ENCODE measurements at places on chromosomes 1 and 21.

DNA sequence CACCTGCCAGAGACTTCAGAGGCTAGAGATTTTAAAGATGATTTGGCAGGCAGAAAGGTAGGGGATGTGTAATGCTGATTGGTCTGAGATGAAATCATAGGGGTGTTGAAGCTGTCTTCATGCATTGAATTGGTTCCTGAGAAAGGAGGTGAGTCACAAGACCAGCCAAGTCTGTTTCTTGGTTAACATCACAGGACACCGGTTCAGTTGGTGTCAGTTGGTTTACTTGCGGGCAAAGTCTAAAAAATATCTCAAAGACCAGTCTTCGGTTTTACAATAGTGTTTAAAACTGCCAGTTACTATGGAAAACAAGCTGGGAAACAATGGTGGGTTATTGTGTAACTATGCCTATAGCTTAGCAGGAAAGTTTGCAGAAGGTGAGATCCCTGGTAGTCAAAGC, 305.9 kb downstream of the BARHL2 start:
- DNase-seq = no peak

GRCh38 chr21:31052489-31053142, 14.3 kb upstream of the KRTAP19-8 start:
- DNase-seq = no peak

DNA sequence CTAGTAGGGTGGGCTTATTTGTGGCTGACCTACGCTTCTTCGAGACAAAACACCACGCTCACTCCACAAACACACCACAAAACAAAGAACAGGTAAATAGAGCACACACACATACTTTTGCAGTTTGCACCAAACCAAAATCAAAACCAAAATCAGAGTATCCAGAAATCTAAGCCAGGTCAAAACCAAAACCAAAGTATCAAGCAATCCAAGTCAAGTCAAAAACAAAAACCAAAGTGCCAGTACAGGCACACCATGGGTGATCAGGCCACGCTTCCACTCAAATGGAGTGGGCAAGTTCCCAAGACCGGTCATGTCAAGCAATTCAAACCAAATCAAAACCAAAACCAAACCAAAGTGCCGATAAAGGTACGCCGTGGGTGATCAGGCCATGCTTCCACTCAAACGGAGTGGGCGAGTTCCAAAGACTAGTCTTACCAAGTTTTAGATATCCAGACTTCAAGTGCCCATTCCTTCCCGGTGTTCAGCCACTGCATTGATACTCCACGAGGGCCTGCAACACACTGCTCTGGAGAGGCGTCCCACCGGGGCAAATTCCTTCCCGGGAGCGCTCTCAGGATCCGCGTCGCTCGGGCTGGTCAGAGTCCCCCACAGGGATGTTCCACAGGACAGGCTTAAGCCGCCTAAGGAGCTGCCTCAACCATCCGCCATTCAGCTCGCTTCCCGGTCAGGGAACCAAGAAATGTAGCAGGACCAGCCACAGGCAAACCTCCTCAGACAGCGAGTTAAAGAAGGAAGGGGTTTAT, 169.1 kb downstream of the CDC7 start:
- no peak for DNase-seq

DNA sequence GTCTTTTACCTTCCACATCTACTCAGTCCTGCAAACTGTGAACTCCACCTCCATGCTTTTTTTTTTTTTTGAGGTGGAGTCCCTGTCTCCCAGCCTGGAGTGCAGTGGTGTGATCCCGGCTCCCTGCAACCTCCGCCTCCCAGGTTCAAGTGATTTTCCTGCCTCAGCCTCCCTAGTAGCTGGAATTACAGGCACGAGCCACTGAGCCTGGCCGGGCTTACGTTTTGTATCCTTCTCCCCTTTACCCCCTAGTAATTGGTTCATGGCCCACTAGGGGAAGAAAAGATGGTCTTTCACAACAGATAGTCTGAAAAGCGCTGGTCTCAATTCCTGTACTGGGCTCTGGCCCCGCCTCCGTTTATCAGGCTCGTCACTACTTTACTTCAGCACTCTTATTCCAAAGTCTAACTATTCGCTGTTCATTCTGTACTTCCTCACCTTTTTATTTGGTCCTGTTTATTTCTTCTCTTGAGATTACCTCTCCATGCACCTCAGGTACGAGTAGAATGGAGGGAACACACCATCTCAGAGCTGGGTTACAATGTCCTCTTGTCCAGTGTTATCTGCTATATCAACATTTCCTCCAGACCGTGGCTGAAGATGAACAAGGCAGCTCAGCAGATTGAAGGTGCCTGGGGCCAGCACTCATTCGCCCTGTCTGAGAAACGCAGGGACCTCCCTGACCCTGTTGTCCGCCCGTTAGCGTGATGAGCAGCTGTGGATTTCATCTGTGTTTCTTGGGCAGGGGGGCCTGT, 16.2 kb downstream of the CNST start:
- no peak for DNase-seq

DNA sequence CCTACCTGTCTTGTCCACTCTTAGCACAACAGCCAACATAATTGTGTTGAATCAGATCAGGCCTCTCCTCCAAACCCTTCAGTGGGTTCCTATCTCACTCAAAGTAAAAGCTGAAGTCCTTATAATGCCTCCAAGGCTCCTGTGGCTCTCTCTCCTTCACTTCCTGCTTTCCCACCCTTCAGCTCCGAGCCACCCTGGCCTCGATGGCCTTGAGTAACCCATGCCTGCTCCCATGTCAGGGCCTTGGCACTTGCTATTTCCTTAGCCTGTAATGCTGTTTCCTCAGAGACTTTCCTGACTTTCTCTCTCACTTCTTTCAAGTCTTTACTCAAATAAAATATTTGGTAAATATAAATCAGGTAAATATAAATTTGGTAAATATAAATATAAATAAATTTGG, 8.1 kb upstream of the PLEKHM2 start:
- DNase-seq = no peak

DNA sequence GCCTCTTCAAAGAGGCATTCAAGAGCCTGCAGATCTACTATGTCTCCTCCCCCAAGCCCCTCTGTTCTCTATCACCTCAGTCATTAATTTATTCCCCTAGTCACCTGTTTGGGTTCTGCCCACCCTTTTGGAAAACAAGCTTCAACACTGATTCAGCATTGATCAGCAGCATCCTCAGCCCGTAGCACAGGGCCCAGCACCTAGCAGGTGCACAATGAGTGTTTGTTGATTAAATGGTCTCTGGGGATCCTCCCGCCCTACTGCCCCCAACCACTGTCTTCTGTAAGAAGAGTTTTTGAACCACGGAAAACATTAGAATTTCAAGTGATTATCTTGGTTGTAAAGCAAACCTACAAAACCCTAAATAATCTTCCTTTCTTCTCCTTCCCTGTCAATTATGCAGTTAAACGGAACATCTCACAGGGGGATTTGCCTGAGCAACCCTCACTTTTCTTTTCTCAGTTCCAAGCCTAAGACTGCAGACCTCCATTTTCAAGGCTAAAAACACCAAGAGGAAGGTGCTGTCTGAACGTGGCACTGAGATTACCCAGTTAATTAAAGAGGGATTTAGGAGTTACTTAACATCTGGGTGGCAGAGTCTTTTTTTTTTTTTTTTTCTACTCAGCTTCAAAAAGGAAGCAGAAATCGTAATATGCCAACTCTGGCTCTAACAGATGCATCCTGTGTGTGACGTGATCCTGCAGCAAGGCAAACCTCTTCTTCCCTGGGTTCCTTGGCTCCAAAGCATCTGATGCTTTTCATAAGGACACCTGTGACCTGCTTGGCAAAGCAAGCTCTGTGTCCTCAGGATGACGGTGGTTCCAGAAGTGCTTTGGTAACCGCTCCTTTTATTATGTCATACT, 163.0 kb downstream of the KAZN start:
- no peak for DNase-seq

DNA sequence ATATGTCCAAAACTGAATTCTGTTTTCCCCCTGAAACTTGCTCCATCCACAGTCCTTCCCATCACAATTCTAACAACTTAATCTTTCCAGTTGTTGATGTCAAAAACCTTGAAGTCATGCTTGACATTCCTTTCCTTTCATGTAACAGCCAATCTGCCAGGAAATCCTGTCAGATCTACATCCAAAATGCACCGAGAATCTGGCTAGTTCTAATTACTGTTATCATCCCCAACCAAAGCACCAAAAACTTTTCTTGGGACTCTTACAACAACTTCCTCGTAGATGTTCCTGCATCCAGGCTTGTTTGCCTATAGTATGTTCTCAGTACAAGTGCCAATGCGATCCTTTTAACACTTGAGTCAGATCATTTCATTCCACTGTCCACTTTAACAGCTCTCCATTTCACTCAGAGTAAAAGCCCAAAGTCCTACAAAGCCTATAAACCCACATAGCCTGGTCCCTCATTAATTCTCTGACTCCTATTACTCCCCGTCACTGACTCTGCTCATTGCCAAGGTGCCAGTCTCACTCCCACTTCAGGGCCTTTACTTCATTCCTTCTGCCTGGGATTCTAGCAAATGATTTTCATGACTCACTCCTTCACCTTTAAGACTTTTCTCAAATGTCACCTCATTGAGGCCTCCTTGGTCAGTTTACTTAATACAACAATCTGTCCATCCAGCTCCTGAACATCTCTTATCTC, 493.2 kb upstream of the NFIA start:
- DNase-seq = no peak

DNA sequence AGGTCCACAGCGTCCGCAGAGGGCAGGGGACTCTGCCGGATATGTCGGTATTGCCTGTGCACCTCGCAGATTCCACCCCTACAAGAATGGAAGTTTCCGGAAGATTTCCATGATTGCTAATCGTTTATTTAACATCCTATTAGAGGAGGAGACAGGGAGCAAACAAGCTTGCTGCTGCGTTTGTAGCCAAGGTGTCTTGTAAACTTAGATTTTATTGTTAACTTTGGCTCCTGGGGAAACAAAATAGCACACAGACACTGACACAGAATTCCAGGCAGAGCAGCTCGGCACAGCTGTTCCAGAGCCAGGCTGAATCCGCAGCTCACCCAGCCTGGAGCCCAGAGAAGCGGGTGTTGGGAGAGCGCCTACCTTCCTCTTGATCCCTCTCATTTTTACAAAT, 75.7 kb downstream of the AJAP1 start:
- no peak for DNase-seq

GRCh38 chr21:42627527-42628289, 25.7 kb upstream of the PDE9A start:
- no peak for DNase-seq

DNA sequence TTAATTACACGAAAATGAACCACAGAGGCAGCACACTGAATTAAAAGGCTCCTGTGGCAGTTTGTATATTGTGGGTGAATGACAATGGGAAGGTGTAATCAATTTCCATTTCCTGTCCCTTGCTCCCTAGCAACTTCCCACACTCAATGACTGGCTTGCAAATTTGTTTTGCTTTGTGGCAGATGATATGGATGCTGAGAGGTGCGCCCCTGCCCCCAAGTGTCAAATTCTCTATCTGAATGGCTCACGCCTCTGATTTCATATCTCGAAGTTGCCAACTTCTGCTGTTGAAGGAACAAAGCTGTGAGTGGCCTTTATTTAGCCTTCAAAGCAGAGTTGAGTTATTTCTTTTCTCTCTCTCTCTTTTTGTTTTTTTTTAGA, 86.0 kb downstream of the FOXD2 start:
- no peak for DNase-seq
